ENCODE measurements at places on chromosomes 5 and 9. TPM values are rescaled to one million over a fixed set of nuclear protein-coding genes. Genes with fewer than 3 reads are reported as not detected.
A peak's percentile ranks its signal among the peaks of the same experiment; 100 is the strongest.

DNA sequence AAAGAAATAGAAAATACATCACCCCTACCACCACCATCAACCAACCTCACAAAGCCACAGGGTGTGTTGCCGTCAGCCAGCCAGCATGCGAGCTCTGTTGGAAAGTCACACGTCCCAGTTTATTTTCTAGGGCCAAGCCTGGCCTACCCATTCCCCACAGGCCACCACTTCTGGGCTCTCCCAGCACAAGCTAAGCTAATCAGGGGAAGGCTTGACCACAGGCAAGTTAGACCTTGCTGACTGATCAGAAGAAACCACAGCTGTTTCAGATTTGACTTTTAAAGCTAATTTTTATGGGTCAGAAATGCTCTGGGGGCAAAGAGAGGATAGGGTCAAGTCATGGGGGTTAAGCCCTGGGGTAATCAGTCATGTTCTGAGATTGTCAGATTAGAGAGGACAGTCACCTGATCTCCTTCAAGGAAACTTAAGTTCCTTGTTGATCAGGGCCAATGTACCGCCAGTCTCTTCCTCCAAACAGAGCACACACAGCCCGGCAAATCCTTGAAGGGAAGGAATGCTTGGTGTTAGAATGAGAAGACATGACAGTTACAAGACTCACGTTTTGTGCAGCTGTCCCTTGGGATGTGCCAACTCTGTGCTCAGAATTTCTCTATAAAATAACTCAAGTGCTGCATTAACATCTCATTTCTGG, 7.6 kb downstream of the SHB start:
- peaks cover 11% of the 10 kb centered on the region for H3K36me3 ChIP-seq
- peak overlapping the region; percentile 82 for H3K27ac ChIP-seq
- no peak for DNase-seq
- H3K4me3 ChIP-seq = no peak overlapping the region

Gene NREP
- 150 TPM for total RNA-seq

- no peaks in the 10 kb centered on the region for H3K27me3 ChIP-seq
- no peak for DNase-seq
- peaks cover 44% of the 10 kb centered on the region for H3K4me1 ChIP-seq
- H3K4me3 ChIP-seq = peak overlapping the region; percentile 69
- H3K27ac ChIP-seq = peak overlapping the region; percentile 64
- peaks cover 21% of the 10 kb centered on the region for H3K36me3 ChIP-seq
Observed at GRCh38 chr9:34652602-34653000, 616 bp downstream of the IL11RA start.

DNA sequence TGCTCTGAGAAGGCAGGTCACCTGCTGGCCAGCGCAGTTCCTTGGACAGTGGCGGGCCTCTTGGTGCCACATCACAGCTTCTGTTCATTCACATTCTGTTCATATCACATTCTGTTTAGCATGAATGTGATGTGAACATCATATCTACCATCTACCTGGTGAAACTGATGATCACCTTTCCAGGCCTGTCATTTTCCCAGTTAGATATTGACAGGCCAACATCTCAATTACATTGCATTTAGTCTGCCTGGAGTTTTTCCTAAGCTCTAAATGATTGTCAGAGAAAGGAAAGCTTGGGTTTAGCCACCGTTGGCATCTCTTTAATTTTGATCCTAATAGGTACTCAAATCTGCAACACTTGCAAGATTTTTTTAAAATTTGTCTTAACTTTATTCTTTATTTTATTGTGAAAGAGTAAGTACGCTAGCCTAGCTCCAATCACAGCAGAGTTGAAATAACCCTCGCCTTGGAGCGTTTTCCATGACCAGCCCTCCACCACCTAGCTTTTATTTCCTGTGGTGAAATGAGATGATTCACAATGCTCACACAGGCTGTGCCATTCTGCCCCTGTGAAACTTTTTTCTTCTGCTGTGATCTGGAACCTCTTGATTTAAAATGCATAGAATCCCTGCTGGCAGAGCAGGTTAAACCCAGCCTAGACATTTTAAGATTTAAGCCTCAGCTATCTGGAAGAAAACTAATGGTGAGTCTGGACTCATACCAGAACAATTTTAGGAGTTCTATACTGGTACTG, 225.0 kb downstream of the ESM1 start:
- peak overlapping the region; percentile 86 for H3K27ac ChIP-seq
- no peaks in the 10 kb centered on the region for H3K27me3 ChIP-seq
- H3K4me3 ChIP-seq = no peak overlapping the region
- peaks cover 43% of the 10 kb centered on the region for H3K4me1 ChIP-seq
- H3K36me3 ChIP-seq = no peaks in the 10 kb centered on the region
- DNase-seq = peak; percentile 49

GRCh38 chr5:126641387-126641786, 40.6 kb downstream of the PHAX start:
- no peaks in the 10 kb centered on the region for H3K27me3 ChIP-seq
- H3K27ac ChIP-seq = no peak overlapping the region
- no peaks in the 10 kb centered on the region for H3K36me3 ChIP-seq
- no peak overlapping the region for H3K4me3 ChIP-seq

DNA sequence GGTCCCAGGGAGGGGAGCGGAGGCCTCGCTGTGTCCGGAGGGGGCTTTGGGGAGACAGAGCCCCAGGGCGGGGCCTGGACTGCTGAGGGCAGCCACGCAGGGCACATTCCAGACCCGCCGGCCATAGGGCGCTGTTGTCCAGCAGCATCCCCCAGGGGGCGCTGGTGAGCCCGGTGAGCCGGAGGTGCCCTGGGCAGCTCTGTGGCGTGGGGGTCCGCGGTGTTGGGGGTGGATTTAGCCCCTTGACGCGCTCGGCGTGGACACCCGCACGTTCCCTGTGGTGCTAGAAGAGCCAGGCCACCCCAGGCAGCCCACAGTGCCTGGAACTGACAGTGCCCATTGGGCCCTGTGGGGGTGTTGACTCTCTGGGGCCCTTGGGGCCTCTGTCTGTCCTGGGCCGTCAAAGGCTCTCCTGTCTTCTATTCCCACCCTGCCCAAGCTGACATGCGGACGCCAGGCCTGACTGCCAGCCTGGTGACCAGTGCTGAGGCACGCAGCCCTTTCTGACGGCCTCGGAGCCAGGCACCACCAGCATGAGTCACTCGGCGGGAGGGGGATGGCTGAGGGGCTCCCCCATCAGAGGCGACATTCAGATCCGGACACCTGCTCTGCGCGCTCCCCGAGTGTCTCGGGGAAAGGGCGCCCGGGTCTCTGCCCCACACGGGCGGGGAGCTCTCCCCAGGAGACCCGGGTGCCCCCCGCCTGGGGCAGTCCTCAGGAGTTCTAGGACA, 23.9 kb downstream of the TPPP start:
- no peak overlapping the region for H3K27ac ChIP-seq
- no peaks in the 10 kb centered on the region for H3K36me3 ChIP-seq
- H3K27me3 ChIP-seq = peaks cover 26% of the 10 kb centered on the region
- no peak overlapping the region for H3K4me3 ChIP-seq

GRCh38 chr5:173583346-173583745, 33.1 kb downstream of the BOD1 start:
- no peaks in the 10 kb centered on the region for H3K27me3 ChIP-seq
- no peaks in the 10 kb centered on the region for H3K36me3 ChIP-seq
- no peak for DNase-seq
- H3K27ac ChIP-seq = no peak overlapping the region

GRCh38 chr5:79235261-79235633, 684 bp upstream of the JMY start:
- H3K27ac ChIP-seq = peak overlapping the region; percentile 61
- no peaks in the 10 kb centered on the region for H3K36me3 ChIP-seq
- H3K27me3 ChIP-seq = no peaks in the 10 kb centered on the region
- DNase-seq = peak; percentile 83

Gene ZNF782
- 8.5 TPM for total RNA-seq

GRCh38 chr5:76081811-76082771, 1.1 kb upstream of the SV2C start:
- H3K4me3 ChIP-seq = no peak overlapping the region
- H3K27ac ChIP-seq = no peak overlapping the region
- peaks cover 39% of the 10 kb centered on the region for H3K27me3 ChIP-seq
- peak; percentile 69 for DNase-seq
- no peaks in the 10 kb centered on the region for H3K36me3 ChIP-seq
- H3K4me1 ChIP-seq = no peaks in the 10 kb centered on the region

Gene PRUNE2
- 80.0 TPM for total RNA-seq

DNA sequence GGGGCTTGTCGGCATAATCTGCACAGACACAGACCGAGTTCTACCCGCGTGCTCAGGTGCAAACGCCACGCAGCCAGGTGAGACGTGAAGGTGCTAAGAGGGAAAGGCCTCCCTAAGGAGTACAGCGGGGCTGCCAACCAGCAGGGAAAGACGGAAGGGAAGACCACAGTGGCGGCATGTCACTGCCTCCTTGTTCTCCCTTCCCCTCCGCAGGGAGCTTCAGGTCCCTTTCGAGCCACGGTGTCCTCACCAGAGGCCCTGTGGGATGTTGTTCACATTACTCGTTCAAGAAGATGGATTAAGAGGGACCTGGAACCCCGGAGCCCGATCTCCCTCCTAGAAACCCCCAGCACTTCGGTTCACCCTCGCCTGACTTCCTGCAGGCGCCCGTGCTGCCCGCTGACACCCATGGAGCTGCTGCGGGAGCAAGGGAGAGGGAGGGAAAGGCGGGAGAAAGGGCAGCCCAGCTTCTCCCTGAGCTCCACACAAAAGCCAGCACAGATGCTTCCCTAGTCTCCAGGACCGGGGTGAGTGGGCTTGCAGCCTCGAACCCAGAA, 686 bp downstream of the BRD9 start:
- peak overlapping the region; percentile 88 for H3K4me3 ChIP-seq
- peaks cover 26% of the 10 kb centered on the region for H3K4me1 ChIP-seq
- H3K27me3 ChIP-seq = no peaks in the 10 kb centered on the region
- peaks cover 42% of the 10 kb centered on the region for H3K36me3 ChIP-seq
- DNase-seq = peak; percentile 96

GRCh38 chr5:36701085-36701698, 94.8 kb downstream of the SLC1A3 start:
- no peaks in the 10 kb centered on the region for H3K4me1 ChIP-seq
- no peaks in the 10 kb centered on the region for H3K36me3 ChIP-seq
- H3K27me3 ChIP-seq = peaks cover 22% of the 10 kb centered on the region
- DNase-seq = no peak

- no peaks in the 10 kb centered on the region for H3K27me3 ChIP-seq
- H3K27ac ChIP-seq = no peak overlapping the region
- H3K4me3 ChIP-seq = no peak overlapping the region
- peaks cover 74% of the 10 kb centered on the region for H3K36me3 ChIP-seq
- DNase-seq = peak; percentile 62
Observed at GRCh38 chr5:179606071-179606909, 17.2 kb downstream of the HNRNPH1 start.

GRCh38 chr9:137286975-137287383, 9.5 kb downstream of the TOR4A start:
- H3K36me3 ChIP-seq = no peaks in the 10 kb centered on the region
- H3K4me3 ChIP-seq = no peak overlapping the region
- H3K4me1 ChIP-seq = no peaks in the 10 kb centered on the region

Gene RANBP17
- total RNA-seq = 4.0 TPM

Gene CDKN2A
- 32.1 TPM for total RNA-seq

DNA sequence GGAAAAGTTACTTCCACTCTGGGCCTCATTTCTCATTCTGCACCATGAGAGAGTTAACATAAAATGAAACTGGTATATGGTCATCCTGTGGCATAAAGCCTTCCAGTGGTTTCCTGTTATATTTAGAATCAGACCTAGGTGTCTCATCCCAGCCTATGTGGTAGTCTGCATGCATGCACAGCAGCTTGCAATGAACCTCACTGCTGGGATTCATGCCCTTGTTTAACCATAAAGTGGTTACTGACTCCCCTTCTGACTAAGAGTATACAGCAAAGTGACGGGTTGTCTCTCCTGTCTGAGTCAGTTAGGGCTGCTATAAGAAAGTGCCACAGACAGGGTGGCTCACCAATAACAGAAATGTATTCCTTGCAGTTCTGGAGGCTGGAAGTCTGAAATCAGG, 14.7 kb upstream of the TDRD7 start:
- H3K27ac ChIP-seq = no peak overlapping the region
- no peaks in the 10 kb centered on the region for H3K27me3 ChIP-seq
- peaks cover 4% of the 10 kb centered on the region for H3K4me1 ChIP-seq
- no peak overlapping the region for H3K4me3 ChIP-seq
- no peaks in the 10 kb centered on the region for H3K36me3 ChIP-seq

DNA sequence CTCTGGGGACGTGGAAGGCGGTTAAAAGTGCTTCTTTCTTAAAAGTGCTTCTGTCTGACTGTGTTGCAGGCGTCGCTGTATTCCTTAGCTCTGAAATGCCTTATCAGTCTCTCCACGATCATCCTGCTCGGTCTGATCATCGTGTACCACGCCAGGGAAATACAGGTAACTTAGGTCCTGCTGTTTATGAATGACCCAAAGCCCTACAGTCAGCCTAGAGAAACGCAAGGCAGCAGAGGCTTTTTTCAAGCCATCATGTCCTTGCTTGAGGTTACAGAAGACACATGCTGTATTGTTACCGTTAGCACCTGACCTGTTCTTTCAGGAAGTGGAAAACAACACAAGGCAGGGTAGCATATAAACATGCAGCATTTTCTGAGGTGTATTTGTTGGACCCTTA, 2.0 kb downstream of the KCNN2 start:
- H3K4me1 ChIP-seq = no peaks in the 10 kb centered on the region
- H3K27ac ChIP-seq = no peak overlapping the region

- H3K27ac ChIP-seq = no peak overlapping the region
- H3K4me1 ChIP-seq = no peaks in the 10 kb centered on the region
- no peak overlapping the region for H3K4me3 ChIP-seq
Observed at GRCh38 chr9:89937051-89937450, 332.2 kb downstream of the GADD45G start.

Gene SPINK4
- not detected for total RNA-seq

- no peaks in the 10 kb centered on the region for H3K4me1 ChIP-seq
- no peak overlapping the region for H3K4me3 ChIP-seq
- no peaks in the 10 kb centered on the region for H3K36me3 ChIP-seq
- no peak overlapping the region for H3K27ac ChIP-seq
- DNase-seq = no peak
Observed at GRCh38 chr5:137521246-137521645, 22.1 kb upstream of the SPOCK1 start.

GRCh38 chr9:4297786-4298254, 2.0 kb downstream of the GLIS3 start:
- peaks cover 61% of the 10 kb centered on the region for H3K4me1 ChIP-seq
- H3K27me3 ChIP-seq = no peaks in the 10 kb centered on the region
- peak; percentile 65 for DNase-seq
- H3K27ac ChIP-seq = peak overlapping the region; percentile 99

Measured in osteoblast (primary cell).